Activated CD8-positive, alpha-beta memory T cell treated with anti-CD3 and anti-CD28 coated beads, Interleukin-2, amount 50 U/mL, for 4 hours (primary cell): ENCODE measurements at places on chromosomes 2 and 18.

- no peak for DNase-seq
Observed at GRCh38 chr18:35424356-35424755, 47.2 kb upstream of the ZNF396 start.

GRCh38 chr2:240224676-240225075 lies 84.2 kb upstream of the OTOS start:
- DNase-seq, result no peak

- no peak for DNase-seq
Observed at GRCh38 chr2:42926434-42927333, 134.3 kb upstream of the HAAO start.

GRCh38 chr2:147490401-147491261 lies 354.2 kb upstream of the ACVR2A start:
- DNase-seq, result no peak

DNA sequence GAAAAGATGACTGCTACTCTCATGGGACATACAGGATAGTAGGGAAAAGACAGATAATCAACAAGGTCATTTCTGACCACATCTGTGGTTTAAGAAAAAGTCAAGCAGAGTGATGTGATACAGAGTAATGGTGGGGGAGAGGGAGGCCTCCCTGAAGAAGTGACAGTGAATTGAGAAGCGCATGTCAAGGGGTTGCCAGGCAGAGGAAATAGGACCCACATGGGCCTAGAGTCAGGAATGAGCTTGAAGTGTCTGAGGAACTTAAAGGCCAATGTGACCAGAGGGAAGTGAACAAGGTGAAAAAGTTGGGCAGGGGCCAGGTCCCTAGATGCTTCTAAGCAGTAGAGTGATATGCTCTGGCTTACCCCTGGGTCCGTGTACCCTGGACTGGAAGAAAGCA lies 113.5 kb upstream of the PPP1CB start:
- DNase-seq, result no peak

DNA sequence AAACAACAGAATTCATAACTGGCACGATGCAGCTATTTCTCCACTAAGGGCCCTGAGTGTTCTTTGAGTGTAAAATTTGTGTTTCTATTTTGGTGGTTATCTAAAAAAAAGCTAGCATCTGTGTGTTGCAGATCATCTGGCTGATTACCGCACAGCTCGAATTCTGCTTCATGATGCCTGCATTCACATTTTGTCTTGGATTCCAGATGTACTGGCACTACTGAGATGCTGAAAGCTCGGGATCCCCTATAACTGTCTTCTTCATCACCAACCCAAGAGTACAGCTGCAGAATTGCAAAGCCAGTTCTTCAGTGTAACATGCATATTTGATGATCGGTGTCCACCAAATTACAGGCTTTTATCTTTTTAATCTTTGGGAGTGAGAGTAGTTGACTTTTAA lies 51.6 kb upstream of the ZNF532 start:
- DNase-seq, result no peak

DNA sequence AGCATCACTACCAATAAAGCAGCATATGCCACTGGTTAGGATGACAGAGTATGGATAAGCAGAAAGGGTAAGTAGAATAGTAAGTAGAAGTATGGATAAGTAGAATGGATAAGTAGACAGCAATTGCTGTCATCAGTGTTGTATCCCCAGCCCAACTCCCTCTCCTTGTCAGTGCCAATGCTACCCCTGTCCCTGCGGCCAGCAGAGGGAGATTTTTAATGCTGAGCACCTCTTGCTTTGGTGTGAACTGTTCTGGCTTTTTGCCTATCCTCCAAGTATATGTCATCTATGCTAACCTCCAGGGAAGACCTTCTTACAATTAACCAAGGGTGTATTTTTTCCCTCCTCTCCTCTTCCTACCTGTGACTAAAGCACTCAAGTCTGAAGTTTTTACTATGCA lies 136.7 kb upstream of the SPHKAP start:
- no peak for DNase-seq
